Central memory CD4-positive, alpha-beta T cell (primary cell): ENCODE measurements at places on chromosomes 12 and 14.
A peak's percentile ranks its signal among the peaks of the same experiment; 100 is the strongest.

- DNase-seq, result no peak
Observed at GRCh38 chr14:84436528-84436927, 1093.4 kb upstream of the FLRT2 start.

- no peak for DNase-seq
Observed at GRCh38 chr14:90275458-90275814, 19.1 kb downstream of the PSMC1 start.

DNA sequence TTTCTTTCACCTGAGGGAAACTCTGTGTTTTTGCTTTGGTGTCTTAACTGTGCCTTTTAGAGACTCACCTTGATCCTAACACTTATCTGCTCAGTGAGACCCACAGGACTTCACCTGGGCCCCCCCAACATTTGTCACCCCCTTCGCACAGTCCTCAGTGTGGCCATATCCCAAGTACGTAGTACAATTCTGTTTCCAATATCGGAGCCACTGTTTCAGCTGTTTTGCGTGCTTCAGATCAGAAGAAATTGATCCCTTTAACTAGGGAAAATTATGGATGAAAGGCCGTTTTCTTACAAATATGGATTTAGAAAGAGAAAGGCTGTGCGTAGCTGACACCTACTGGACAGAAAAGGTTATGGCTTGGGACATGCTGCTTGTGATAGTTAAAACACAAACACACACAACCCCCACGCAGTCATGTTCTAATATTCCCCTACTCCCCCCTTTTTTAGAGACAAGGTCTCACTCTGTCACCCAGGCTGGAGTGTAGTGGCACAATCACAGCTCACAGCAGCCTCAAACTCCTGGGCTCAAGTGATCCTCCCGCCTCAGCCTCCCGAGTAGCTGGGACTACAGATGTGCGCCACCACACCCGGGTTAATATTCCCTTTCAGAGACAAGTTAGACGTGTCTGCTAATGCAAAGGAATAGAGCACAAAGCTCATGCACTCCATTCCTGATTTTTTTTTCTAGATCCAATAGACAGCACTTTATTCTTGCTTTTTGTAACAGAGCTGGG lies 3.6 kb upstream of the SLC7A8 start:
- no peak for DNase-seq

DNA sequence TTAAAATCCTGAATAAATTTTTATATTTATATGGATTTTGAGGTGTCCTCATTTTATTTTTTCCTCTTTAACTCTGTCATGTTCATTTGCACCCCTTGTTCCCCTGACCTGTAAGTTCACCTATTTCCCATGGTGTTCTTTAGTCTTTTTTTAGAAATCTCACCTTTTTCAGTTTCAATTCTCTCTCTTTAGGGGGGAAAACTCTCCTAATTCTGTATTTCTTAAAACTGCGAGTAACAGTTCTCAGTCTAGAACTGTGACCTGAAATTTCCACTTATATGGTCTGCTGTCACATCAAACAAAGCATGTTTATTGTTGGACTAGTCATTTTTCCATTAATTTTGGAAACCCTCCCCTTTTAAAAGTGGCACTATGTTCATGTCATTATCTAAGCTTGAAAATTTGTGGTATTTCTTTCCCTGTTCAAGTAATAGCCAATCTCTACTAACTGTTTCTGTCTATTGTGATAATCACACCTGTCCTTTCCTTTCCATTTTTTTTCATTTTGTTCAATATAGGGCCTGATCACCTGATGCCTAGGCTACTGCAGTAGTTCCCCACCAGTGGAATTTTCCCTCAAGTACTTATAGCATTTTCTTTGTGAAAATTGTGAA lies 14.0 kb upstream of the FBXO33 start:
- DNase-seq, result no peak

GRCh38 chr14:52067873-52068614 lies 815 bp downstream of the NID2 start:
- no peak for DNase-seq

GRCh38 chr12:3075315-3075714 lies 1.9 kb upstream of the TSPAN9 start:
- DNase-seq, result no peak

DNA sequence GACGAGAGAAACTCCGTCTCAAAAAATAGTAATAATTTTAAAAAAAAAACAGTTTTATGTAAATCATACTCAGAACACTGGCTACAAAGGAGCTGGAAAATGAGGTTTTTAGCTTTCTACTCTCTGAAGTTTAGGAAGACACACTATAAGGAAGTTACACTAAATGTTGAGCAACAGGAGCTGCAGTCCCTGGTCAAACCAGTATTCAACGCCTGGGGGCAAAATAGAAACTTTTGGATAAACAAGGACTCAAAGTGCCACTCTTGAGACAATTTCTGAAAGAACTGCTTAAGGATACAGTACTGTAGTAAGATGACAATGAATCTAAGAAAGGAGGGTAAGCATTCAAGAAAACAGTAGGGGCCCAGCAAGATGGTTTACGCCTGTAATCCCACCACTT lies 29.3 kb downstream of the ACTR6 start:
- no peak for DNase-seq

- DNase-seq, result no peak
Observed at GRCh38 chr12:124883263-124884130, 19.8 kb upstream of the SCARB1 start.

GRCh38 chr12:49801141-49802063 lies 26.8 kb downstream of the NCKAP5L start:
- no peak for DNase-seq

DNA sequence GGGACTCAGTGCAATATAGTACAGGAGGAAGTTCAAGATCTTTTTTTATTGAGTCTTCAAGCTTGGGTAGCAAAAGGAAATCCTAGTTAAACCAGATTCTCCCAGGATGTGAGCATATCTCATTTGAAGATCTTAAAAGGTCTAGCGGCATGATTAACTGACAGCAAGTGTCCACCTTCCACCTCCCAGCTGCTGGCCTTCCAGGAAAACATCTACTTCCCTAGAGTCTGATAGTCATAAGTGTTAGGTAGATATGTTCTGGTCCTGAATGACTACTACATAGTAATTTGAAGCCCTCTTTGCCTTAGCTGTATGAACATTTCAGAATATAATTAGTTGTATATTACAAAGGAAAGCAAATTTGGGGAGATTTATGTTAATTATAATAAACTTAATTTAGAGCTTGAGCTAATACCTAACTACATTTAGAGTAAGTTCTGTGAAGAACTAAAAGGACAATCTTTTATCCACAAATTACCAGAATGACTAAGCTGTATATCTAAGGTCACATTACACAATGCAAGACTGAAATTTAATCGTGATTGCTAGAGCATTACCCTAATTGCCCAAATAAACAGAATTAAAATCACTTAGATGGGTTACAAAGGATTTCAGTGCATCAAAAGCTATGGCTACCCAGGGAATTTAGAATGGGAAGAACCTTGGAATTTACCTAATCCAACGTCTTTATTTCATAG lies 9.9 kb downstream of the LGR5 start:
- DNase-seq, result no peak

DNA sequence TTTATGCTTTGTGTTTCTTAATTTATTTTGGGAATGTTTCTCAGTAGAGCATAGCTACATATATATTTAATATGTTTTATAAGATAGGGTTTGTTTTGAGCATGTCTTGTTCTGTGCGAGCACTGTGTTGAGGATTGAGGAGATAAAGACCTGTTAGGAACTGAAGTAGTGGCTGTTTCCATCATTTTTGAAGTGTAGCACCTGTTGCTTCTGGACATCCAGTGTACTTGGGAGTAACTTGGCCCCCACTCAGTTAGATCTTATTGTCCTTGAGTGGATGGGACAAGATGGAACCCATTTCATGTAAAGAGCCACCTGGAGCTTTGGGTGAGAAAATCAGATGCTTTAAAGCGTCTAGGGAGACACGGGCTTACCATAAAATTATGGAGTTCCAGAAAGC lies 8.7 kb downstream of the PPP2R5C start:
- DNase-seq, result no peak

- DNase-seq, result no peak
Observed at GRCh38 chr12:128259556-128260070, 7.4 kb upstream of the TMEM132C start.

- no peak for DNase-seq
Observed at GRCh38 chr14:99968191-99968920, 96.9 kb upstream of the EVL start.

DNA sequence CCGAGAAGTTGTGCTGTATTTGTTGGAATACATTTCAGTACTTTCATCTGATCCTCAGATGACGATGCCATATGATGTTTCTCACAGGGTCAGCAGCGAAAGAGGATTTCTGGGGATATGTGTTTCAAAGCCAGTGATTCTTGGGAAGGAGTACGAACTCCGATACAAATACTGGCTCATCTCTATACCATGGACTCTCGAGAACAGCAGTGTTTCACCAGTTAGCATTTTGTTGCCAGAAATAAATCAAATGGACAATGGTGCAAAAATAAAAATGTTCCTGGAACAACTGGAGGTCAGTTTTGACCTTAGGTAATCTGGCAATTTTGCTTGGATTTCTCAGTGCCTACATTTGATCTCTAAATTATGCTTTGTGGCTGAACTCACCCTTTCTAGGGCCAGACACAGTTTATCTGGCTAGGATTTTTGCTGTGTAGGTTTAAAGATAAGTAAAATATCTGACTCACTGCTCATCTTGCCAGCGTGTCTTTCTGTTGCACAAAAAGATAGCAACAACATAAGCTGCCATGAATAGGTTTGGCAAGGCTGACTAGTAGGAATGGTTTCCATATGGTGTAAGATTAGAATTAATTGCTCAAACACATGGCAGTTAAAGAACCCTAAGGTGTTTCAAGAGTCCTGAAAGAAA lies 11.0 kb upstream of the MGP start:
- DNase-seq, result no peak

- DNase-seq, result no peak
Observed at GRCh38 chr14:74863274-74863673, 12.7 kb downstream of the PROX2 start.

DNA sequence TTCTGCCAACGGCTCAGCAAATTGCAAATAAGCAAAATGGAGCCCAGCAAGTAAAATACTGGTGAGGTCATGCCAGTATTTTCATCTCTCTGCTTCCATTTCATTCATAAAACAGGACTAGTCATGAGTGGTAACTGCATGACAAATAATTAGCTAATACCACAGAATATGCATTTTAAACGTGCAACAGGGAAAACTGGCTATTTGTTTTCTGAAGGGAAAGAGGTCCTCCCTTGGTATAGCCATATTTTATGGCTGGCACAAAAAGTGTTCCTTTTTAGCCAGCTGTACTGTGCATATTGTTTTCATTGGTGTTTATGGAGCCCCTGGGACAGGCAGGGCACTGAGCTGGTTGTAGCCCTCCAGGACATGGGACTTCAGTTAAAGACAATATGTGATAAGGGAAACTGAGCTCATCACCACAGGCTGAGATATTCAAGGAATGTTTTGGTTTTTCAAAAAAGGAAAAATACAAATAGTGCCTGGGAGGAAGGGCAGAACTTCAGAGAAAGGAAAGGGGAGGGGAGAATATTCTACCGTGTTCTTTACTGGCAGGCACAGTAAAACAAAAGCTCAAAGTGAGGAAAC lies 26.1 kb upstream of the FOXN3 start:
- DNase-seq, result no peak

DNA sequence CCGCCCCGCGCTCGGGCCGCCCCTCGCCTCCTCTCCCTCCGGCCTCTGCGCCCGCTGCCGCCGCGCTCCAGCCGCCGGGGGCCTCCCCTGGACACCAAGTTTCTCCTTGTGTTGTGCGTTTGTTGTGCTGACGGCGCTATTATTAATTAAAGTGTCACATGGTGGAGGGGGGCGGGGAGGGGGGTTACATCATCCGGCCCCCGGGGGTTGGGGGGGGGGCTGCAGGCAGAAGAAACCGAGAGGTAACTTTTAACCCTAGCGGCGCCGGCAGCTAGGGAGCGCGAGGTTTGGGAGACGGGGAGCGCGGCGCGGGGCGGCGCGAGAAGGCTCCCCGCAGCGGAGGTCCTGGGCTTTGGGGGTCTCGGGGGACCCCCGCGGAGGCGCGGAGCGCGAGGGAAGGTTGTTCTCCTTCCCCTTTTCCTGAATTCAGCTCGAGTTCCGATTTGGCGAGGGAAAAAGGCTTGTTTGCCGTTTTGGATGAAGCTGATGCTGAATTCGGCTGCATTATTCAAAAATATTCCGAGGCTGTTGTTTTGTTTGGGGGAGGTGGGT lies at the start of gene HRK:
TSS of gene HRK (minus strand) at position 117 of the 552 bp plus-strand sequence. CDS start 134 bp downstream, outside the sequence.
- DNase-seq, result no peak

GRCh38 chr12:132290203-132290540 lies 39.2 kb downstream of the GALNT9 start:
- DNase-seq, result no peak

DNA sequence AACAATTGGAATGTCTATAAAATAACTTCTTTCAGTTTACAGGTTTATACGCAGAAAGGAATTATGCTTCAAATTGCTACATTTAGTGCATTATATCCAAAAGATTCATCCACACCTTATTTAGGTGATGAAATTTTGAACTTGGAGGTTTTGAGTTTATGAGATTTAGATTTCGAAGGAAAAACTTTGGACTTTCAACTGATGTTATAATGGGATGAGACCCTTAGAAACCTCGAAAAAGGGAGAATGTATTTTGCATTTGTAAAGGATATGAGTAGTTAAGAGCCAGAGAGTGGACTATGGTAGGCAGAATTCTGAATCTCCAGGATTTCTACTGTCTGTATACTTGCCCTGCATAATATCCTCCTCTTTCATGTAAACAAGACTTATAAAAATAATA lies 851.6 kb upstream of the MGAT4C start:
- DNase-seq, result no peak

- peak; percentile 53 for DNase-seq
Observed at GRCh38 chr12:120534703-120535655, 823 bp downstream of the RNF10 start.

DNA sequence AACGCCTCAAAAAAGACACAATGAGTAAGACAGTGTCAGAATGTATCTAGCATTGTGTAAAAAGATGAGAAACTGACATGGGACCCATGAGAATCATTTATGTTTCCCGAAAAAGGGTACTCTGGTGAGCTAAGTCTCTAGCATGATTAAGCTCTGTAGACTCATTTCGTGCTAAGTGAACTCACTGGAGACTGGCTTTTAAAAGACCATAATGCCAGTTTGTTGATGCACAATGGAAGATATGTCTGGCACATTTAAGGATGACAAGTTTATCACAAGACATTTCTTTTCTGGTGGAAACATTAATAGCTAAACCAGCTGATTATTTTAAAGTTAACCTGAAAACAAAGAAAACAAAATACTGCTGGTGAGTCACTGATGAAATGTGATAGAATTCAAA lies 233.5 kb downstream of the SLC2A13 start:
- DNase-seq, result no peak
